ENCODE measurements at places on chromosomes 12 and 14.

DNA sequence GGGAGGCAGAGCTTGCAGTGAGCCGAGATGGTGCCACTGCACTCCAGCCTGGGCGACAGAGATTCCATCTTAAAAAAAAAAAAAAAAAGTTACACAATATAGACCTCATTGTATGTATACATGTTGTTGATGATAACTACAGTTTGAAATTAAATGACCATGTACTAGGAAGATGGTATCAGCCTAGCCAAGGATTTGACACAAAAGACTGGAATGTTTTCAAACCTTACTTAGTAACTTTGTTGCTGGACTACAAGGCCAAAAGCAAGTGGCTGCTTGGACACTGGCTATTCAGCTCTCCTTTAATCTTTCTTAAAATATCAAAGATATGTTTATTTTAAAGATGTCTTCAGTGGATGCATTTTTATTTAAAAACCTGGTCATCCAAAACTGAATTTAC is 18.9 kb upstream of the NUDT4 start:
- DNase-seq: no peak

GRCh38 chr12:119274636-119275065 is 59.9 kb upstream of the CCDC60 start:
- DNase-seq: no peak

GRCh38 chr12:66529934-66530333 is 148.9 kb downstream of the GRIP1 start:
- DNase-seq: no peak

DNA sequence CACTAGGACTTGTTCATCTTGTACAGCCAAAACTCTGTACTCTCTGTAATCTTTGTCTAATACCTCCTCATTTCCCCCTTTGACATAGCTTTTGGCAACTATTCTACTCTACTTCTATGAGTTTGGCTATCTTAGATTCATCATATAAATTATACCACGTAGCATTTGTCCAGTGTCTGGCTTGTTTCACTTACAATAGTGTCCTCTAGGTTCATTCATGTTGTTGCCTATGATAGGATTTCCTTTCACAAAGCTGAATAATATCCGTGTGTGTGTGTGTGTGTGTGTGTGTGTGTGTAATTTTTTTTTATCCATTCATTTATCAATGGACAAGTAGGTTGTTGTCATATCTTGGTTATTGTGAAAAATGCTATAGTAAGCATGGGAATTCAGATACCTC is 209.5 kb downstream of the KCNC2 start:
- no peak for DNase-seq

- DNase-seq: no peak
These were observed 1297.3 kb downstream of the AACS start for GRCh38 chr12:126362493-126362892.

GRCh38 chr14:91306547-91306946 is 62.0 kb upstream of the GPR68 start:
- DNase-seq: no peak

DNA sequence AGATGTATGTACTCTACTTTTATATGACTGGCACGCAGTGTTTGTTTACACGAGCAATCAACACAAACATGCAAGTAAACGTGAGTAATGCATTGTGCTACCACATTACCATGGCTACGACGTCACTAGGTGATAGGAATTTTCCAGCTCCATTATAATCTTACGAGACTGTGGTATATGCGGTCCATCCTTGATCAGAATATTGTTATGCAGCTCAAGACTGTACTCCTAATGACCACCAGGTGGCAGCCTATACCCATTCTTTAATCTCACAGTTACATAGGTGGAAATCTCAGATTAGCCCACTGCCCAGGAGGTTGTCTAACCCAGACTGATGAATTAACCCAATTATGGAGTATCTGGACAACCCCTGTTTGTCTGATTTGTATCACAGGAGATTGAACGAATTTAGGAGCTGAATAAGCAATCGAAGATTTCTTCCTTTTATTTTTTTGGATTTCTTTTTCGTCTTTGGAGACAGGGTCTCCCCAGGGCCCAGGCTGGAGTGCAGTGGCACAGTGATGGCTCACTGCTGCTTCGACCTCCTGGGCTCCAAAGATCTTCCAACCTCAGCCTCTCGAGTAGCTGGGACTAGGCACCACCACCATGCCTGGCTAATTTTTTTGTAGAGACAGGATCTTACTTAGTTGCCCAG is 8.7 kb upstream of the TESPA1 start:
- DNase-seq: peak; percentile 62

DNA sequence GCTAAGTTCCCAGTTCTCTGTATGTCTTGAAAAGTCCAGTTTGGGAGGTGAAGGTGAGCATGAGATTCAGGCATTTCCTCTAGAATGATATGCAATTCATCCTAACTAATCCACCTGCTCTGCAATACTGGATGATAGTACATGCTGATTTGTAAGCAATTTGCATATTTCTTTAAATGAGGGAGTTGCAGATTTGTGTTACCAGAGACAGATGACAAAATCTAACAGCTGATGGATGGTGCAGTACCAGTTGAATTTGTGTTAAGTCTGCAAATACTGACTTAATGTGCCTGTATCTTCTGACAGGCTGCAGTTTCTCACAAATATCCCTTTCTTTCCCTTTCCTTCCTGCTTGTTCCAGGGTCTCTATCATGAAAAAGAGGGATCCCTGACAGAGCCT is 76.4 kb upstream of the MBIP start:
- DNase-seq: no peak

GRCh38 chr12:53984901-53985691 is at the start of gene HOXC10:
Gene HOXC10 (plus strand): TSS chr12:53985146. CDS start chr12:53985260, 114 bp downstream.
- DNase-seq: peak; percentile 93
